ENCODE measurements at places on chromosomes 11 and 22.

- peak; percentile 81 for DNase-seq
These were observed 107.6 kb downstream of the CCDC34 start for GRCh38 chr11:27255447-27255828.

GRCh38 chr22:29457730-29458129 is 19.3 kb downstream of the RFPL1 start:
- peak; percentile 4 for DNase-seq

DNA sequence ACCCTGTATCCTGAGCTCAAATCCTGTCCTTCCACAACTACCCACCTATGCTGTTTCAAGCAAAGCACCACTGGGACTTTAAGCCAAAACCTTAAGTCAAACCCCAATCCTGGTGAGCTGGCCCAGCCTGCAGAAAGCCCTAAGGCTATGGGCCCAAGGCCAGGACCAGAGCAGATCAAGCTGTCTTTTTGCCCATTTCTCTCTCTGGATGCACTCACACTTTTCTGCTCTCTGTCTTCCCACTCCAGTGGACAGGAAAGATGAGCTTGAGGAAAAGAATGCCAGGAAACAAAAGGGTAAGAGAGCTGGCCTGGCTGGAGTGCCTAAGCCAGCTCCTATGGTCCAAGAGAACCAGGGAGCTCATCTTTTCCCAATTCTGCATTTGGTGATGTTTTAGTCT is 284.3 kb upstream of the ISX start:
- DNase-seq: no peak

DNA sequence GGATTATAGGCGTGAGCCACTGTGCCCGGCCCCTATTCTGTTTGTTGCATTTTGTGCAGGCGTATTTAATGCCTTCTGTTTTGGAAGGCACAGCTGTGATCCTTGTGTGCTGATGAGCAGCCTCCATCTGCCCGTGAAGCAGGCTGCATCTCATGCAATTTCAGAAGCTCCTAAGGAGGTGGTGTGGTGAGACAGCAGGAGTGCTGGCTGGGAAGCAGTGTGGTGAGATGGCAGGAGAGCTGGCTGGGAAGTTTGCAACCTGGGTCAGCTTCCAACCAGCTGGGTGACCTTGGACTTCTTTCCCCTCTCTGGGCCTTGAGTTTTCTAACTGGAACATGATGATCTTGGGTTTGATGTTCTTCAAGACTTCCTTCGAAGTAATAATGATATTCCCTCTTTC is 525.1 kb downstream of the TBC1D22A start:
- DNase-seq: no peak

All from non-pigmented ciliary epithelial cell (primary cell).